ENCODE measurements at places on chromosomes 6 and 20. TPM values are rescaled to one million over a fixed set of nuclear protein-coding genes. Genes with fewer than 3 reads are reported as not detected.

The TFAP2D gene
- not detected for total RNA-seq

The DYNLT2 gene
- 1.0 TPM for total RNA-seq

- H3K4me1 ChIP-seq: no peaks in the 10 kb centered on the region
- no peaks in the 10 kb centered on the region for H3K36me3 ChIP-seq
- H3K27me3 ChIP-seq: no peaks in the 10 kb centered on the region
- no peak for DNase-seq
- H3K4me3 ChIP-seq: no peak overlapping the region
Measured at GRCh38 chr6:6494677-6495076, 93.8 kb upstream of the LY86 start.

- no peaks in the 10 kb centered on the region for H3K36me3 ChIP-seq
- peak within 1 kb of the TSS; percentile 80 for H3K27ac ChIP-seq
- H3K4me1 ChIP-seq: peaks cover 19% of the 10 kb centered on the region
- DNase-seq: peak; percentile 60
- H3K4me3 ChIP-seq: peak within 1 kb of the TSS; percentile 70
- no peaks in the 10 kb centered on the region for H3K27me3 ChIP-seq
Measured at GRCh38 chr6:149863698-149864577, at the start of gene LRP11. Gene LRP11, minus strand, starts transcription at chr6:149864359. Its CDS starts 339 bp downstream, at chr6:149864020.

DNA sequence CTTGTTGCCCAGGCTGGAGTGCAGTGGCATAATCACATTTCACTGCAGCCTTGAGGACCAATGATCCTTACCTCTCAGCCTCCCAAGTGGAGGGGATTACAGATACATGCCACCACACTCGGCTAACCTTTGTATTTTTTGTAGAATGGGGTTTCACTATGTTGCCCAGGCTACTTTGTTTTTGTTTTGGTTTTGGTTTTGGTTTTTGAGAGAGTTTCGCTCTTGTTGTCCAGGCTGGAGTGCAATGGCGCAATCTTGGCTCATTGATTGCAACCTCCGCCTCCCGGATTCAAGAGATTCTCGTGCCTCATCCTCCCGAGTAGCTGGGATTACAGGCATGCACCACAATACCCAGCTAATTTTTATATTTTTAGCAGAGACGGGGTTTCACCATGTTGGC is 105.5 kb downstream of the BMP7 start:
- no peak overlapping the region for H3K4me3 ChIP-seq
- DNase-seq: no peak
- H3K4me1 ChIP-seq: no peaks in the 10 kb centered on the region
- H3K36me3 ChIP-seq: no peaks in the 10 kb centered on the region

- no peak overlapping the region for H3K27ac ChIP-seq
- H3K27me3 ChIP-seq: peaks cover 31% of the 10 kb centered on the region
- no peaks in the 10 kb centered on the region for H3K36me3 ChIP-seq
- no peak overlapping the region for H3K4me3 ChIP-seq
Measured at GRCh38 chr20:56932575-56933330, 303.6 kb downstream of the TFAP2C start.

GRCh38 chr6:167750956-167751358 is 75.8 kb upstream of the AFDN start:
- H3K4me1 ChIP-seq: no peaks in the 10 kb centered on the region
- no peak overlapping the region for H3K27ac ChIP-seq
- no peaks in the 10 kb centered on the region for H3K36me3 ChIP-seq
- DNase-seq: no peak
- no peak overlapping the region for H3K4me3 ChIP-seq

GRCh38 chr6:91341473-91341872 is 754.6 kb upstream of the MAP3K7 start:
- DNase-seq: no peak
- no peaks in the 10 kb centered on the region for H3K27me3 ChIP-seq
- H3K36me3 ChIP-seq: no peaks in the 10 kb centered on the region
- H3K4me3 ChIP-seq: no peak overlapping the region

DNA sequence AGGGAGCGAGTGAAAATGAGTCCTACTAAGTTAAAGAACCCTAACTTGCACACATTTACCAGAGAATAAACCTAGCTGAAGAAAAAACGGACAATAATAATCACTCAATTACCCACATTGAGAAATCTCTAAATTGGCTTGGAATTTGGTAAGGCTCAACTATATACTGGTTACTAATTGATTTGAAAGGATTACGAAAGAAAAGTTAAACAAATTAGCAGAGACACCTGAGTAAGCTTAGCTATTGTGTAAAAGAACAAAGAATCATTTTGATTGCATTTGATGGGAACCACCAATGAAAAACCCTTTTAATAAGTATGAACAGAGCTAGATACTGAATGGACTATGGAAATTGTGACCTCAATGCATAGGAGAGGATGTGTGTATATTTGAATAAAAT is 118.6 kb upstream of the ADGRF1 start:
- no peak overlapping the region for H3K4me3 ChIP-seq
- no peaks in the 10 kb centered on the region for H3K27me3 ChIP-seq
- no peak overlapping the region for H3K27ac ChIP-seq
- no peaks in the 10 kb centered on the region for H3K4me1 ChIP-seq
- no peak for DNase-seq

- H3K4me1 ChIP-seq: peaks cover 36% of the 10 kb centered on the region
- H3K36me3 ChIP-seq: no peaks in the 10 kb centered on the region
- no peak overlapping the region for H3K27ac ChIP-seq
- no peaks in the 10 kb centered on the region for H3K27me3 ChIP-seq
- no peak for DNase-seq
- no peak overlapping the region for H3K4me3 ChIP-seq
Measured at GRCh38 chr6:113556775-113557174, 300.4 kb upstream of the MARCKS start.

GRCh38 chr20:51938559-51939258 is 136.4 kb upstream of the SALL4 start:
- H3K27me3 ChIP-seq: no peaks in the 10 kb centered on the region
- no peak overlapping the region for H3K4me3 ChIP-seq
- no peak overlapping the region for H3K27ac ChIP-seq
- H3K4me1 ChIP-seq: peaks cover 8% of the 10 kb centered on the region
- DNase-seq: no peak

Measured in astrocyte (in vitro differentiated cells and primary cell).